ENCODE measurements at places on chromosomes 12 and 14. TPM values are rescaled to one million over a fixed set of nuclear protein-coding genes. Genes with fewer than 3 reads are reported as not detected.

Gene SLC38A2
- 259 TPM for total RNA-seq

Gene PPP4R4
- total RNA-seq, result 3.3 TPM

Gene KRT71
- total RNA-seq, result not detected

Gene UBR7
- 26.5 TPM for total RNA-seq

Gene NRXN3
- total RNA-seq, result 2.9 TPM
